SK-N-DZ (cell line): ENCODE measurements at places on chromosomes 3 and 15.

GRCh38 chr3:189238071-189238470 lies 66.3 kb downstream of the TPRG1 start:
- DNase-seq, result no peak

DNA sequence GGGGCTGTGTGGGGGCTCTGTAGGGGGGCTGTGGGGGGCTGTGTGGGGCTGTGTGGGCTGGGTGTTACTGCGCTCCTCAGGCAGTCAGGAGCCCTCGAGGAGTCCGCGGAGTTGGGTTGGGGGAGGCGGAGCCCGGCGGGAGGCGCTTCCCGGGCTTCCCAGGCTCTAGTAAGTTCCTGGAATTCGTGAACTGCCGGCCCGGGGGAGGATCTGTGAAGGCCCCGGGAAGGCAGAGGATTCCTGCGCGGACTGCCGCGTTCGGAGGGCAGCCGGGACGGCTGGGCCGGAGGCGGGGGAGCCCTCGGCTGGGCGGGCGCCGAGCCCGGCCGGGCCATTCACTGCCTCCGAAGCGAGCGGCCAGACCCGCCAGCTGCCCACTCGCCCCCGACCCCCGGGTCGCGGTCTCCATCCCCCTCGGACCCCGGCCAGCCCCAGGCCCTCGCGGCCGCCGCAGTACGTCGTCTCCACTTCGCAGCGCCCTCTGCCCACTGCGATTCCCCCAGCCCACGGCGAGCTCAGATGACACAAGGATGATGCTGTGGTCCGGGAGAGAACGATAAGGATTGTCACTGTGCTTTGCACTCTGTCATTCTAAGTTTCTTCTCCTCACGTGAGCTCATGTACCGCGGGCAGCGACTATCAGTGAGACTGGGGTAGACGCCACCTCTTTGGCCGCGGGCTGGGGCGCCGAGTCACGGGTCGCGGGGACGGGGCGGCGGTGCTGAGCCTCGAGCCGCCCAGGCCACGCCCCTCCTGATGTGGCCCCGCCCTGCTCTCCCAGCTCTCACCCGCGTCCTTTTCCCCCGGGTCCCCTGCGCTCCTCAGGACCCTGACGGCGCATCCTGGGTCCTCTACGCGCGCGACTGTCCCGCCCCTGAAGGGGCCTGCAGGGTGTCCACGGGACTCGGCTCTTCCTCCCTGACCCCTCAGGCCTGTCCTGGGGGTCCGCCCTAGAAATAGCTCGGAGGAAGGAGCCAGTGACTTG lies 65.3 kb downstream of the KLF13 start:
- DNase-seq, result peak; percentile 65

GRCh38 chr3:111238885-111239284 lies 167.3 kb downstream of the NECTIN3 start:
- no peak for DNase-seq

GRCh38 chr3:159480046-159480445 lies 508.6 kb upstream of the IL12A start:
- DNase-seq, result no peak

DNA sequence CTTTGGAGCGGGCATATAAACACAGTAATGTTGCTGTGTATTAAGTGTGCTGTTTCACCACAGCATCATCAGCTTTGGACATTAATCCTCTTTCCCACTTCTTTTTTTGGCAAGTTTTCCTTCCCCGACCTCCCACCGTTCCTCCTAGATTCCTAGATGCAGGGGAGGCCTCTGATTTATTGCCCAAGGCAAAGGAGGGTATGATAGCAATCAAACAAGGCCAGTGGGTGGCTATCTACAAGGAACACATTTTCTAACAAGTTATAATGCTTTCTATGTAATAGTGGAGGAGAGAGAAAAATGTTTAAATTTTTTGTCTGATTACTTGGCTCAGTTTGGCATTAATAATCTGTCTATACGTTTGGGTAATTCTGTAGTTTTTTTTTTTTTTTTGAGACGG lies 38.1 kb downstream of the ATG7 start:
- DNase-seq, result no peak

- peak; percentile 68 for DNase-seq
Observed at GRCh38 chr3:184227481-184227935, 1.9 kb upstream of the VWA5B2 start.

- DNase-seq, result no peak
Observed at GRCh38 chr3:133750259-133750656, 4.1 kb downstream of the TF start.

- no peak for DNase-seq
Observed at GRCh38 chr3:35733341-35733740, 94.0 kb downstream of the ARPP21 start.

DNA sequence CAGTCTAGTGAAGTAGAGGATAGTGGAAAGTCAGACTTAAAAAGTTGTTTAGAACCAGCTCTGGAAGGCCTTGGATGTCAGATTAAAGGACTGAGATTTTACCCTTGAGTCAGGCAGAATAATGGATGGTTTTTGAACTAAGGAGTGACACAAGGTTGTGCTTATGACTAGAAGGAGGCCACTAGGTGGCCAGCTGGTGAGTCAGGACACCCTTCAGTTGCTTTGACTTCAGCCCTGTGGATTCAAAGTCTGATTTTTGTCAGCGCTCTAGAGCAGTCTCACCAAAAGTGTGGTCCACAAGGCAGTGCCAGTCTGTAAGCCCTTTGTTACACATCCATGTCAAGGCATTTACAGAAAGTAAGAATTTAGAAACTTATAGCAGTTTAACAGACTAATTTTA lies 3.8 kb upstream of the GABPB1 start:
- peak; percentile 57 for DNase-seq

DNA sequence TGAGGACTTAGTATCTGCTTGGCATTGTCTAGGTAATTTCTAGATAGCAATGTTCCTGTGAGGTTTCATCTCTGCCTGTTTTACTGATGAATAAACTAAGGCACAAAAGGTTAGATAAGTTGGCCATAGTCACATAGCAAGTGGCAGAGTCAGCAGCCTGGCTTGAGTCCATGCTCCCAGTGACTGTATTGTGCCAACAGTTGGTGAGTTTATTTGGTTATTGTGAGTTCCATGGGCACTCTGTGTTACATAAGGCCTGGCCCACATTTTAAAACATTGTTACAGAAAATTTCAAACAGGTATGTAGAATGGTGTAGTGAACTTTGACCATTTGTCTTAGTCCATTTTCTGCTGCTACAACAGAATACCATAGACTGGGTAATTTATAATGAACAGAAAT lies 15.2 kb downstream of the MCM2 start:
- DNase-seq, result no peak

- DNase-seq, result no peak
Observed at GRCh38 chr3:131883086-131883485, 151.7 kb downstream of the CPNE4 start.

GRCh38 chr3:156630081-156630772 lies 44.2 kb upstream of the TIPARP start:
- no peak for DNase-seq

GRCh38 chr15:67049351-67050044 lies 15.9 kb upstream of the SMAD3 start:
- DNase-seq, result no peak

GRCh38 chr3:195254454-195255175 lies 16.3 kb downstream of the XXYLT1 start:
- DNase-seq, result peak; percentile 3

DNA sequence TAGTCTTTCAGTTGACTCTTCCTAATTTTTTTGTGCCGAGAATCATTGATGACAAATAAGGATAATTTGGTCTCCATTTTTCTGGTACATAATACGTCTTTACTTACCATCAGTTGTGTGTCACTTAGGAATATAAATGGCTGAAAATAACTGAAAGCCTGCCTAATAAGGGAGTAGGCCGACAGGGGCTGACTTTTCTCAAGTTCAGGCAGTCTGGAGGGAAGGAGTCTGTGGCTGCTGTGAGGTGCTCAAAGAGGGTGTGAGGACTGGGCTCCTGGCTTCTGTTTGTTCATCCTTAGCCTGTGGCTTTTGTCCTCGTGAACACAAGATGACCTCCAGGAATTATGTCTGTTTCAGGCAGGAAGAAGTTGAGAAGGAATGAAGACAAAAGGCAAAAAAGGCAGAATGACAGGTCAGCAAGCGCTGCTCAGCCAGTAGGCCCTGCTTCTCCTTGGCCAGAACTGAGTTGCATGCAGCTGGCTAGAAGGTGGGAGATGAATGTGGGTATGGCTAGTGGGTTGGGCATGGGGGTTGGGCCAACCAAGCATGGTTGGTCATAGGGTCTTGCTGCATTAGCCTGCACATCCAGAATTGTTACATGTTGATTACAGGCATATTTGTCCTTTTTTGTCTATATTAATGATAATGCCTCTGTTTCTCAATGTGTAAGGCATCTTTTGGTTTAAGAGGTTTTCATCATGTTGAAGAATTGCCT lies 29.2 kb downstream of the IGF1R start:
- DNase-seq, result no peak

- no peak for DNase-seq
Observed at GRCh38 chr3:64773137-64773536, 85.3 kb upstream of the ADAMTS9 start.

- DNase-seq, result peak; percentile 84
Observed at GRCh38 chr15:38254051-38254883, 1.6 kb downstream of the SPRED1 start.

DNA sequence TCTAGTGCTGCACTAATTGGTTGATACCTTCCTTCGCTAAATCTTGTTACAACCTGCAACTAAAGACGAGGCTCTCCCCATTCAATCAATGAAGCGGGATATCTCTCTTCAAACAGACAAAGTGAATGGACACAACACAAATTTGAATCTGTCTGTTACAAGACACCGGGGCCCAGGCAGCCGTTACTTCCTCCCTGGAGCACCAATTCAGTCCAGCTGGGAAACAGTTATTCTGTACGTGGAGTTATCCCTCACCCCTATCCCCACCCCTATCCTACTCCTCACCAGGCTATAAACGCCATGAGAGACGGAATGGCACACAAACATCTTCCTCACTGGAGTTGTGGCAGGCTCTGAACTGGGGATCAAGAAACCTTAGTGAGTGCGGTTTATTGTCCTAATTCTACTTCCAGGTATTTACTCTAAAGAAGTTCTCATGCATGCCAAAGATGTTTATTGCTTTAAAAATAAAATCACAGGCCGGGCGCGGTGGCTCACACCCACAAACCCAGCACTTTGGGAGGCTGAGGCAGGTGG lies 181.8 kb downstream of the FOXP1 start:
- DNase-seq, result peak; percentile 40

- no peak for DNase-seq
Observed at GRCh38 chr15:72057548-72058091, 60.3 kb downstream of the MYO9A start.

- peak; percentile 45 for DNase-seq
Observed at GRCh38 chr3:76044601-76045600, 259.6 kb upstream of the ZNF717 start.

DNA sequence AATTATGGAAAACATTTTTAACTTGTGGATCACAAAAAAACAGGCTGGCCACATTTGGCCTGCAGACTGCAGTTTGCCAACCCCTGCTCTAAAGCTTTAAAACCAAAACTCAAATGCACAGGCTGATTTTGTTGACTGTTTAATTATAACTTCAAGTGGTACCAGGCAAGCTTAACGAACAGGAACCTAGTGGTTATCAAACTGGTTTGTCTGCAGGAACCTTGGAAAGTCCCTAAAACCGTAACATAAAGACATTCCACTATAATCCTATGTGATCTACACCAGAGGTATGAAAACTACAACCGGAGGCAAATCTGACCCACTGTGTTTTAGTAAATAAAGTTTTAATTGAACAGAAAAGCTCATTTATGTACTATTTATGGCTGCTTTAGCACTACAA lies 52.4 kb downstream of the TBL1XR1 start:
- no peak for DNase-seq

- no peak for DNase-seq
Observed at GRCh38 chr15:91917686-91918360, 64.3 kb downstream of the SLCO3A1 start.

- DNase-seq, result no peak
Observed at GRCh38 chr3:181635141-181635540, 76.6 kb upstream of the SOX2 start.

- no peak for DNase-seq
Observed at GRCh38 chr3:126473292-126474168, 2.2 kb downstream of the ZXDC start.

GRCh38 chr3:153029350-153029749 lies 132.7 kb upstream of the RAP2B start:
- no peak for DNase-seq

GRCh38 chr15:83866692-83867091 lies 212.8 kb downstream of the ADAMTSL3 start:
- DNase-seq, result no peak

GRCh38 chr15:31274496-31275330 lies 51.9 kb upstream of the KLF13 start:
- DNase-seq, result no peak

- DNase-seq, result no peak
Observed at GRCh38 chr15:31302778-31303725, 23.6 kb upstream of the KLF13 start.

DNA sequence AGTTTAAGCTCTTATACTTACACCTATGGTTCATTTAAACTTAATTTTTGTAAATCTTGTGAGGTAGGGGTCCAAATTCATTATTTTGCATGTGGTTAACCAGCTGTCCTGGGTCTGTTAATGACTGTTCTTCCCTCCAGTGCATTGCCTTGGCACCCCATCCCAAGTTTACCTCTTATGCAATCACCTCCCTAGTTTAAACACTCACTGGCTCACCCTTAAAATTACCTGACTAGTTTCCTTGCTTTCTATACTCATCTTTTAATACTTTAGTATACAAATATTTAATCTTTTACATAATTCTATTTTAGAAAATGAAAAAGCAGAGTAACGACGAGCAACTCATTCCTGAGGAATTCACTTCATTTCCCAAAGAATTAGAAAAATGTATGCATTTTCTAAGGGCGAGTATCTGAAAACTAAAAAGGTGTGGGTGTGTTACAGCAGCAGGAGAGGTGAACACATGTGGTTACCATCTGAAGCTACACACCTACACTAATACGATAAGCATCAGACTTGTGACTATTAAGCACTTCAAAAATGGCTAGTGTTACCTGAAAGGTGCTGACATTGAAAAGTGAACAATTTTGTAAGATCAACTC lies 33.7 kb downstream of the TJP1 start:
- DNase-seq, result no peak

- no peak for DNase-seq
Observed at GRCh38 chr3:43048470-43048869, 57.4 kb downstream of the POMGNT2 start.

DNA sequence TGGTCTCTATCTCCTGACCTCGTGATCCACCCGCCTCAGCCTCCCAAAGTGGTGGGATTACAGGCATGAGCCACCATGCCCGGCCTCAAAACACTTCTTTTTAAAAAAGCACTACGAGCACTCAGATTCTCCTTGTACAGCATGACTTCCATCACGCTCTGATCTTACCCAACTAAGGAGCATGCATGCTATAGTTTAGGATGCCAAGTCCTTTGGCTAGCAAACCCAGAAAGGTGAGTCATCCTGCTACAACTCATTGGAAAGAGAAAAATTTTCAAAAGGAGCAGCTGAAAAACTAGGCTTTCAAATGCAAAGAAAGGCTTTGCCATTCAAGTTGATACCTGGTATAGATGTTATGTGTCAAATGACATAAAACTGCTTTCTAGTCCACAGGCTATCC lies 70.3 kb upstream of the PRICKLE2 start:
- no peak for DNase-seq

DNA sequence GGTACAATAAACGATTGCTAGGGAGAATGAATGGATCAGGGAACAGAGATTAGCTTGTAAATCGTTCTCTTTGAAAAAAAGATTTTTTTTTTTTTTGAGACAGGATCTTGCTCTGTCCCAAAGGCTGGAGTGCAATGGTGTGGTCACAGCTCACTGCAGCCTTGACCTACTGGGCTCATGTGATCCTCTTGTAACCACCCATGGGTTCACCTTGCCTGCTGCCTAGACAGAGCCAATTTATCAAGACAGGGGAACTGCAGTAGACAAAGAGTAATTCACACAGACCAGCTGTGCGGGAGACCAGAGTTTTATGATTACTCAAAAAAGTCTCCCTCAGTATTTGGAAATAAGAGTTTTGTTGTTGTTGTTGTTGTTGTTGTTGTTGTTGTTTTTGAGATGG lies 39.6 kb downstream of the METTL6 start:
- DNase-seq, result no peak
